ENCODE measurements at places on chromosomes 1 and 21. TPM values are rescaled to one million over a fixed set of nuclear protein-coding genes. Genes with fewer than 3 reads are reported as not detected.

The COG2 gene
- total RNA-seq = 19.6 TPM

The HES5 gene
- total RNA-seq = not detected

The SHISAL2A gene
- total RNA-seq = not detected

The PPOX gene
- 9.7 TPM for total RNA-seq

The TSACC gene
- not detected for total RNA-seq

The LCE1C gene
- total RNA-seq = not detected

The FALEC gene
- total RNA-seq = not detected

The OR2T29 gene
- total RNA-seq = not detected

The PLA2G2D gene
- total RNA-seq = not detected

The PTPN22 gene
- 1.5 TPM for total RNA-seq

The TRAF3IP3 gene
- total RNA-seq = not detected

The COL16A1 gene
- total RNA-seq = 200 TPM

The SPATA17 gene
- 0.55 TPM for total RNA-seq

The RTCA gene
- 66.6 TPM for total RNA-seq

The RCAN3 gene
- total RNA-seq = 3.0 TPM

The PRAMEF8 gene
- total RNA-seq = not detected

The KIF2C gene
- total RNA-seq = 19.1 TPM

The GSTM5 gene
- total RNA-seq = 1.8 TPM

The CD5L gene
- total RNA-seq = not detected

The GPA33 gene
- not detected for total RNA-seq

The P3R3URF gene
- total RNA-seq = not detected

The FLAD1 gene
- 15.1 TPM for total RNA-seq

The AKIRIN1 gene
- 56.4 TPM for total RNA-seq

The ANXA9 gene
- 0.05 TPM for total RNA-seq

The DIO1 gene
- total RNA-seq = not detected

The RGS16 gene
- total RNA-seq = 0.14 TPM

The VSIG8 gene
- not detected for total RNA-seq

The TM2D1 gene
- 59.1 TPM for total RNA-seq

The C1orf94 gene
- not detected for total RNA-seq

The PTCH2 gene
- total RNA-seq = 0.05 TPM

The PRAMEF17 gene
- total RNA-seq = not detected

The AGO4 gene
- total RNA-seq = 9.5 TPM

The SPRR1A gene
- not detected for total RNA-seq

The HMGCS2 gene
- total RNA-seq = not detected

The RGS18 gene
- total RNA-seq = not detected

The TRIM67 gene
- total RNA-seq = not detected

The ADAM30 gene
- 0.05 TPM for total RNA-seq

The LINGO4 gene
- total RNA-seq = not detected

The GPR3 gene
- 0.89 TPM for total RNA-seq

The RAB3B gene
- total RNA-seq = 31.8 TPM

The XCL1 gene
- not detected for total RNA-seq

The MPZ gene
- 0.88 TPM for total RNA-seq
